Stimulated activated CD4-positive, alpha-beta T cell treated with anti-CD3 and anti-CD28 coated beads, Interleukin-1b, Interleukin-23, amount 100 ng/mL, for 48 hours (primary cell): ENCODE measurements at places on chromosomes 16 and 17.
A peak's percentile ranks its signal among the peaks of the same experiment; 100 is the strongest.

DNA sequence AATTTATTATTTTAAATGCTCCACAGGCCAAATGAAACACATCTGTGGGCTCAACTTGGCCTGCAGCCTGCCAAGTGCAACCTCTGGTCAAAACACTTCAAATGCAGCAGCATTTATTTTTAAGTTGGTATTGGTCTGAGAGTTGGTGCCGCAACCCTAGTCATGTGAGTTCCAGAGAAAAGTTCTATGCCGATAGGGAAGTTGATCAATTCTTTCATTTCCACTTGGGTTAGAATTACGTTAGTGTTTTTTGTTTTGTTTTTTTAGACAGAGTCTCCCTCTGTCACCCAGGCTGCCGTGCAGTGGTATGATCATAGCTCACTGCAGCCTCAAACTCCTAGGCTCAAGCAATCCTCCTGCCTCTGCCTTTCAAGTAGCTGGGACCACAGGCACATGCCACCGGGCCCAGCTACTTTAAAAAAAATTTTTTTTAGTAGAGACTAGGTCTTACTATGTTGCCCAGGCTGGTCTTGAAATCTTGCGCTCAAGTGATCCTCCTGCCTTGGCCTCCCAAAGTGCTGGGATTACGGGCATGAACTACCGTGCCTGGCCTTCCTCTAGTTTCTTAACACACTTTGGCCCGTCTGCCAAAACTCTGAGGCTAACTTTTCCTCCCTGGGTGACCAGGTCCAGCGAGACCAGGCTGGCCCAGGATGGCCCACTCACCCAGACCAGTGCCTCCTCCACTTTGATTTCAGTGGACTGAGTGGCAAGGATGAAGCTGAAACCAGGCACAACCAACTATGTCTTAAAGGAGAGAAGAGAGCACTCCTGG, 221.1 kb downstream of the MRTFB start:
- no peak for DNase-seq

DNA sequence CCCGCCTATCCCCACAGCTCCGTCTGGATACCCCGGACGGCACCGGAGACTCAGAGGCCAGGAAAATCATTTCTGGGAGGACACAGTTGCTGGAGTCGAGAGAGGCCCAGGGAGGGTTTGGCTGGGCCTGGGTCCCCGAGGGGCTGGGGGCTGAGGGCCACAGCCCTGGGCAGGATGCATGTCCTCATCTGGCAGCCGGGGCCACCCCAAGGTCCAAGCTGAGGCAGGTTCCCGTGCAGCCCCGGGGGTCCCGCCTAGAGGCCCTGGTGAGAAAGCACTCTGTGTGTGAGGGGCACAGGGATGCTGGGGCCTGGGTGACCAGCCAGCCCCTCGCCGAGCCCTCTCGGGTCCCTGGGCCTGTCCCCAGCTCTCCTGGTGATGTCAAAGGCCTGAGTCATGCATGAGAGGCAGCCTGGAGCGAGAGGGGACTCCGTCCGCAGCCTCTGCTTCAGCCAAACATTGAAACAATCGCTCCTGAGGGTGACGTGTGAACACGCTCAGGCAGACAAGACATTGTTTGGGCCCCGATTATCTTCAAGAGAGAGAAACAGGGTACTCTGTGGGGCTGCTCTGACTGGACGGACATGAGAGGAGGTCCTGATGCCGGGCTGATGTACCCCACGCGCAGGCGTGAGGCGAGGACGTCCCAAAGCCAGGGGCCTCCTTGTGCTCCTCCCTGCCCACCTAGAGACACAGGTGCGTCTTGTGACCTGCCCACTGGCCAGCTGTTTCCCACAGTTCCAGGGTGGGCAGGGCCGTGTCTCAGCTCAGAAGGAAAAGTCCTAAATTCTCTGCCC, 25.8 kb upstream of the C1QTNF8 start:
- DNase-seq: no peak

DNA sequence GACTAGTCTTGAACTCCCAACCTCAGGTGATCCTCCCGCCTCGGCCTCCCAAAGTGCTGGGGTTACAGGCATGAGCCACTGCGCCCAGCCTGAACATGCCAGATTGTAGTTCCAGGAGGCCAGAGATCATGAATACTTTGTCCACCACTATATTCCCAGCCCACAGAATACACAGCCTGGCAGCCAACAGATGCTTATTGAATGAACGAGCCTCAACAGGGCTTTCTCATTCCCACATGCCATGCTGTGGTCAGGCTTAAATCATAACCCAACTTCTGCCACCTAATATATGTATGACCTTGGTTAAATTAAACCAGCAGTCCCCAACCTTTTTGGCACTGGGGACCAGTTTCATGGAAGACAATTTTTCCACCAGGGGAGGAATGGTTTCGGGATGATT, 3.1 kb upstream of the TMEM219 start:
- no peak for DNase-seq

DNA sequence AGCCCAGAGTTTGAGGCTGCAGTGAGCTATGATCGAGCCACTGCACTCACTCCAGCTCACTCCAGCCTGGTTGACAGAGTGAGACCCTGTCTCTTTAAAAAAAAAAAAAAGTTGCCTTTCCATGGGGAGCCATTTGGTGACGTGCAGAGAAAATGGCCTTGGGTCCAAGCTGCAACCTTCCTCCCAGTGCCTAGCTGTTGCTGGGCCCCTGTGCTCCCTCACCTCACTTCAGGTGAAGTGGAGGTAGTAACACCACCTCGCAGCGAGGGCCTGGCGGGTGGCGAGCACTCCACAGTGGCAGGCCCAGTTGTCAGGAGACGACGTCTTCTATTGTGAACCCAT, 17.4 kb downstream of the SYT17 start:
- no peak for DNase-seq

DNA sequence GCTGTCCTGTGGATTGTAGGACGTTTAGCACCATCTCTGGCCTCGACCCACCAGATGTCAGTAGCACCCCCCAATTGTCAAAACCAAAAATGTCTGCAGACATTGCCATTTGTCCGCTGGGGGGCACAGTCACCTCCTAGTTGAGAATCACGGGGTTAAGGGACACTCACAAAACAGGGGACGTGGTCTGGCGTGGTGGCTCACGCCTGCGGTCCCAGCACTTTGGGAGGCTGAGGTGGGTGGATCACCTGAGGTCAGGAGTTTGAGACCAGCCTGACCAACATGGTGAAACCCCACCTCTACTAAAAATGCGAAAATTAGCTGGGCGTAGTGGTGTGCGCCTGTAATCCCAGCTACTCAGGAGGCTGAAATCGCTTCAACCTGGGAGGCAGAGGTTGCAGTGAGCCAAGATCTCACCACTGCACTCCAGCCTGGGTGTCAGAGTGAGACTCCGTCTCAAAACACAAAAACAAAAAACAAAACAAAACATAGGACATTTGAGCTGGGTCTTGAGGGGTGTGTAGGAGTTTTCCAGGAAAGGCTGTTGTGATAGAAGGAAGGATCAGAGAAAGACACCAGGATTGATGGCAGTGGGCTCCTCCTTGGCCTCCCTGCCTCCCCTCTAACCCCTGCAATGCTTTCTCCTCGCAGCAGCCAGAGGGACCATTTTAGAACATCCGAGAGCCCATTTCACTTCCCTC, 171.8 kb upstream of the GSE1 start:
- no peak for DNase-seq

- no peak for DNase-seq
Observed at GRCh38 chr17:12667299-12667958, 1.7 kb downstream of the MYOCD start.

- no peak for DNase-seq
Observed at GRCh38 chr17:56700919-56701420, 107.5 kb downstream of the NOG start.

DNA sequence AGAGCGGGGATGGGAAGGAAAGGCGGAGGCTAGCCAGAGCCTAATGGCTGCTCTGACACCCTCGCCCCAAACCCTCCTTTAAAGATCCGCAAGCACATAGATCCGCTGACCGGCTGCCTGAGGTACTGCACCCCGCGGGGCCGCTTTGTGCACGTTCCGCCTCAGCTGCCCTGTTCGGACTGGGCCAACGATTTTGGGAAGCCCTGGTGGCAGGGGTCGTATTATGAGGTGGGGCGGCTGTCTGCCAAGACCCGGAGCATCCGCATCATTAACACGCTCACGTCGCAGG, 663 bp downstream of the CYB5D1 start:
- peak; percentile 55 for DNase-seq

DNA sequence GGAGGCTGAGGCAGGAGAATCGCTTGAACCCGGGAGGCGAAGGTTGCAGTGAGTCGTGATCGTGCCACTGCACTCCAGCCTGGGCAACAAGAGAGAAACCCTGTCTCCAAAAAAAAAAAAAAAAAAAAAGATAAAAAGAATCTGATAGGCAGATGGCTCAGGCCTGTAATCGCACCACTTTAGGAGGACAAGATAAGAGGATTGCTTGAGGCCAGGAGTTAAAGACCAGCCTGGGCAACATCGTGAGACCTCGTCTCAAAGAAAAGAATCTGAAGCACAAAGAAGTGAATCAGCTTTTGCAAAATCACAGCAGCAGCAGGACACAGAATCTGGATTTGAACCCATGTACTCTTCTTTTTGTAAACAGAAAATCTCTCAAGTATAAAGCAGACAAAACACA, 7.6 kb downstream of the NOB1 start:
- DNase-seq: no peak

- DNase-seq: no peak
Observed at GRCh38 chr16:69717066-69717465, 9.3 kb downstream of the NQO1 start.

DNA sequence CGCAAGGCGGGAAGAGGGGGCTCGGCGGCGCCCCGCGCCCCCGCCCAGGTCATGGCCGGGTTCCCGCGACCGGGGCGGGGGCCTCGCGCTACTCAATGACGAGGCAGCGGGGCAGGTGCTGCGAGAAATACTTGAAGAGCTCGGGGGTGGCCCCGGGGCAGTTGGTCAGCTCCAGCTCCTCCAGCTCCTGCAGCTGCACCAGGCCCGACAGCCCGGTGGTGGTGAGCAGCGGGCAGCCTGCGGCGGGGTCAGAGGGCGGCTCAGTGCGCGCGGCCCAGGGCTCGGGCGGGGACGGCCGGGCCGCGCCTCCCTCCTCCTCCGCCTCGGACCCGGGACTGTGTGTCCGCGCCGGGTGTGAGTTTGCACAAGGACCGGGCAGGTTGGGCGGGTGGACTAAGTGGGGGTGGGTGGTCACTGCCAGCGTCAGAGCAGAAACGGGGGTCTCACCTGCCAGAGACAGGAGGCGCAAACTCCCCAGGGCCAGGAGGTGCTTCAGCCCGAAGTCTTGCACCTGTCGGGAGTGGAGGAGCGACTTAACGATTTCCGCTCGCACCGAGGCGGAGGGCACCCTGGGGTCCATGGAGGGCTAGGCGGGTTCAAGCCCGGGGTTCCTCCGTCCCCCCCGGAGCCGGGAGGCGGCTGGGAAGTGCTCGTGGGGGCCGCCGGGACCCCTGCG, 4.1 kb upstream of the WDR24 start:
- no peak for DNase-seq

GRCh38 chr17:82419540-82419939, 1.2 kb upstream of the OGFOD3 start:
- DNase-seq: no peak

- DNase-seq: no peak
Observed at GRCh38 chr16:52573365-52574299, 26.7 kb upstream of the TOX3 start.

- DNase-seq: no peak
Observed at GRCh38 chr16:29857133-29857760, 5.8 kb downstream of the CDIPT start.

DNA sequence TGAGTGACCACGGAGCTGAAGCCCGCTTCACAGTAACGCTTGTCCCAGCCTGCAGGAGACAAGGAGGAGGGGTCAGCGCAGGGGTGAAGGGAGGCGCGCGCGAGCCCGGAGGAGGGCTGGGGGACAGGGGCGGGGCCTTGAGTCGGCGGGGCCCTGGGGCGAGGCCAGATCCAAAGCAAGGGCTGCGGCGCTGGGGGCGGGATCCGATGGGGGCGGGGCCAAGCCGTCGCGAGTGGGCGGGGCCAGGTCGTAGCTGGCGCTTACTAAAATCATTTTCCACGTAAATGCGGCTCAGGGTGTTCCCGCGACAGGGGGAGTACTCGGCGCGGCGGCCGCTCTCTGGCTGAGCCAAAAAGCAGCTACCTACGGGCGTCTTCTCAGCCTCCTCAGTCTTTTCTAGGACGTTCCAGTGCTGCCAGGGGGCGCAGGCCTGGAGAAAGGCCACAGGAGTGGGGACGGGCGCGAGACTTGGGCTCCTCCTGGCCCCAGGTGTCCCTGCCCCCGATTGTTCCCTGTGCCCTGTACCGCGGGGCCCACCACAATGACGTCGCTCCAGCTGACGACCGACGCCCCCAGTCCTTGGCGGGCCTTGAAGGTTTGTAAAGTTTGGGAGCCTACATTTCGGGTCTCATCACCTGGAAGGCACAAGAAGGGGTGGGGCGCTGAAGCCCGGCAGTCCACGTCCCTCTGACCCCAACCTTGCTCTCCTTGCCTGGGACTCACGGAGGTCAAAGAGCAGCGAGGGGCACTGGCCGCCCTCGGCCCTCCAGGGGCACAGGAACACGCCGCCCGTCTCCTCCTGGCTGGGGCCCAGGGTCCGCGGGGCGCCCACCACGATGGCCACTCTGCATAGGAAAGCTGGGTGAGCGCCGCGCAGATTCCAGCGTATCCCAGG, 3.9 kb downstream of the ITGA2B start:
- peak; percentile 89 for DNase-seq

DNA sequence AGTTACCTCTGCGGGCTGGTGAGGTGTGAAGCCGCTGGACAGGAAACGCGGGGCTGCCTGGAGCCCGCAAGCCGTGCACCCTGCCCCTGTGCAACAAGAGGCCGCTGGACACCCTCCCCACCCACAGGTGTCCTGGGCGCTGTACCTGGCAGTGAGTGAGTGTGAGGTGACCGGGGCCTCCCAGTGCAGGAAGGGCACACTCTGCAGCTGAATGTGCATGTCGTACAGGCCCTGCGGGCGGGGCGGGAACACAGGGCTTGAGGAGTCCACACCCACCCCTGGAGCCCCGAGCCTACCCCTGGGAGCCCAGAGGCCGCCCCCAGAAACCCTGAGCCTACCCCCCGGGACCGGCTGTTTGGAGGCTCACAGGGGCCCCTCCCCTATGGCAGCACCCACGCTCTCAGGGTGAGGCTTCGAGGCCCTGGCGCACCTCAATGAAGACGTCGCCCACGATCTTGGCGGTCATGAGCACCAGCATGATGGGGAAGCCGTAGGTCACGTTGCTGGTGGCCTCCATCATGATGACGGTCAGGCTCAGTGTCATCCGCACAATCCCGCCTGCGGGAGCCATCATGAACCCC, 4.3 kb upstream of the CCDC154 start:
- DNase-seq: no peak

GRCh38 chr16:74775255-74775654, 635 bp upstream of the FA2H start:
- no peak for DNase-seq

GRCh38 chr16:2236337-2237101, at the start of gene DNASE1L2:
Gene DNASE1L2 (plus strand): TSS chr16:2236444. CDS start chr16:2236817, 373 bp downstream.
- DNase-seq: no peak

- DNase-seq: no peak
Observed at GRCh38 chr16:82085011-82085779, 50.1 kb downstream of the HSD17B2 start.

GRCh38 chr16:54265575-54266107, 20.9 kb downstream of the IRX3 start:
- DNase-seq: no peak

DNA sequence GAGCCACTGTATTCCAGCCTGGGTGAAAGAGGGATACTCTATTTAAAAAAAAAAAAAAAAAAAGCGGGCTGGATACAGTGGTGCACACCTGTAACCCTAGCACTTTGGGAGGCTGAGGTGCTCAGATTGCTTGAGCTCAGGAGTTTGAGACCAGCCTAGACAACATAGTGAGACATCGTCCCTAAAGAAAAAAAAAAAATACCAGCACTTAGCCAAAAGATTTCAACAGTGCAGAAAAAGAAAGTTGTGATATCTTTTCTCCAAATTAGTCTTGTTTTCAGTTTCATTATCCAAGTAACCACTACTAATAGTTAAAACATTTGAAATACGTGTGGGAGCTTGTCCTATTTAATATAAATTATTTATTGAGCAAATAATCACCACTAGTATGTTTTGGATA, 48.7 kb downstream of the TENT4B start:
- DNase-seq: no peak
